ENCODE measurements at places on chromosomes 16 and 17. TPM values are rescaled to one million over a fixed set of nuclear protein-coding genes. Genes with fewer than 3 reads are reported as not detected.

The P2RX5 gene
- 55.3 TPM for polyA plus RNA-seq

The C1QL1 gene
- polyA plus RNA-seq = 1.4 TPM

The COIL gene
- 8.3 TPM for polyA plus RNA-seq

The CPHXL2 gene
- not detected for polyA plus RNA-seq

The NTN1 gene
- 1.2 TPM for polyA plus RNA-seq

GRCh38 chr17:36195434-36196130 is 976 bp downstream of the CCL3L1 start:
- H3K27ac ChIP-seq = no peak overlapping the region
- no peak for DNase-seq
- H3K4me3 ChIP-seq = no peak overlapping the region
- H3K4me1 ChIP-seq = no peaks in the 10 kb centered on the region

DNA sequence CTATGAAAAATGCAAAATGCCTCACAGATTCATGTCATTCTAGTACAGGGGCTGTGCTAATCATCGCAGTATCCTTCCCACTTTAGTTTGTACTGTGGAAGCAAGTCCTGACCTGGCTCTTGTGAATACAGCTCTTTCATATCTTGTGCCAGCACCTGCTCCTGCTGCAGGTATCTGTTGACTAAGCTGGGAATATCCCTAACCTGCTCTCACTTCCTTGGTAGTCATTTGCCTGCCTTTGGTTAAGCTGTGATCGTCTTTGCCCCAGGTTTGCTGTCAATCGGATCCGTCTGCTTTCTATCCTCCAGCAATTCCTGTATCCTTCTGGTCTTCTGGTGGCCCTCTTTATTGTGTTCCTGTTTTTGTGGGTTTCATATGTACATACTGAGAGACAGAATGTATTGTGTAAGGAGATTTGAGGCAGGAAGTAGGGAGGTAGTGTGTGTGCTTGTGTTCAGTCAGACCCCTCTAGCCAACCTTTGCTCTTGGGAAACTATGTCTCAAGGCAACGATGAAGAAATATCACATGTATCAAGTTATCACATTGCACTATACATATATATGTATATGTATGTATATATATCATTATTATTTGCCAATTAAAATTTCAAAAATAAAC is 7.7 kb upstream of the GINS3 start:
- no peaks in the 10 kb centered on the region for H3K4me1 ChIP-seq
- no peak overlapping the region for H3K4me3 ChIP-seq
- no peaks in the 10 kb centered on the region for H3K36me3 ChIP-seq

- no peaks in the 10 kb centered on the region for H3K36me3 ChIP-seq
- H3K27ac ChIP-seq = no peak overlapping the region
- H3K4me1 ChIP-seq = no peaks in the 10 kb centered on the region
- no peaks in the 10 kb centered on the region for H3K27me3 ChIP-seq
- no peak overlapping the region for H3K4me3 ChIP-seq
Observed at GRCh38 chr16:49431591-49432290, 58.1 kb downstream of the C16orf78 start.

- no peak overlapping the region for H3K4me3 ChIP-seq
- H3K36me3 ChIP-seq = peaks cover 60% of the 10 kb centered on the region
- no peaks in the 10 kb centered on the region for H3K27me3 ChIP-seq
- H3K4me1 ChIP-seq = peaks cover 5% of the 10 kb centered on the region
Observed at GRCh38 chr17:46028374-46028773, 29.3 kb downstream of the STH start.

GRCh38 chr17:75894049-75894733 is 2.6 kb downstream of the TRIM65 start:
- peaks cover 32% of the 10 kb centered on the region for H3K4me1 ChIP-seq
- H3K36me3 ChIP-seq = peaks cover 33% of the 10 kb centered on the region
- H3K27ac ChIP-seq = peak overlapping the region; percentile 96
- no peaks in the 10 kb centered on the region for H3K27me3 ChIP-seq

DNA sequence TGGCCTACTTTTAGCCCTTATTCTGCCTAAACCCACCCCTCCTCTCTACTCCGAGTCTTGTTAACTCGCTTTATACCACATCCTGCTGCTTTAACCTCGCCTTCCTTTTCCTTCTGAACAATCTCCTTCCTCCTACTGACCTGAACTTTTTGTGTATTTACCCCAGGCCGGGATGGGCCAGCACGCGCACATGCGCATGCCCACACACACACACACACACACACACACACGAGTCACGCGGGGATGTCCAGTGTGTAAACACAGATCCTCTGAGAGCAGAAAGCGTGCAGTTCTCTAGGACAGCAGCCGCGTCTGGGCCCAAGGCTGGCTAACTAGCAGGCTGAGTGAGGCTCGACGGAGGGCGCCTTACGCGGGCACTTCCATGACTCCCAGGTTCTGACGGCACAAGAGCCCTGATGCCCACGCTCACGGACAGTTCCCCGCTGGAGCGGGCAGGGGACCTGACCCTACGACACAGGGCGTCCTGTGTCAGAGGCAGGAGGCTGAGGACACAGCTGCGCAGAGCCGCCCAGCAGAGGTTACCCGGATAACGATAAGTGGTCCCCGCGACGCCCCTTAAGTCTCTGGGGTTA is 610 bp downstream of the PIK3R5 start:
- H3K4me1 ChIP-seq = peaks cover 8% of the 10 kb centered on the region
- H3K27ac ChIP-seq = peak overlapping the region; percentile 30
- H3K4me3 ChIP-seq = peak overlapping the region; percentile 30
- no peak for DNase-seq
- H3K27me3 ChIP-seq = peaks cover 23% of the 10 kb centered on the region

- H3K27me3 ChIP-seq = peaks cover 57% of the 10 kb centered on the region
- DNase-seq = no peak
- H3K4me1 ChIP-seq = peaks cover 11% of the 10 kb centered on the region
- H3K4me3 ChIP-seq = no peak overlapping the region
Observed at GRCh38 chr17:48014595-48015111, 22.9 kb downstream of the COPZ2 start.

GRCh38 chr17:77405867-77406732 is 265.3 kb downstream of the SEC14L1 start:
- H3K36me3 ChIP-seq = no peaks in the 10 kb centered on the region
- H3K27me3 ChIP-seq = no peaks in the 10 kb centered on the region

DNA sequence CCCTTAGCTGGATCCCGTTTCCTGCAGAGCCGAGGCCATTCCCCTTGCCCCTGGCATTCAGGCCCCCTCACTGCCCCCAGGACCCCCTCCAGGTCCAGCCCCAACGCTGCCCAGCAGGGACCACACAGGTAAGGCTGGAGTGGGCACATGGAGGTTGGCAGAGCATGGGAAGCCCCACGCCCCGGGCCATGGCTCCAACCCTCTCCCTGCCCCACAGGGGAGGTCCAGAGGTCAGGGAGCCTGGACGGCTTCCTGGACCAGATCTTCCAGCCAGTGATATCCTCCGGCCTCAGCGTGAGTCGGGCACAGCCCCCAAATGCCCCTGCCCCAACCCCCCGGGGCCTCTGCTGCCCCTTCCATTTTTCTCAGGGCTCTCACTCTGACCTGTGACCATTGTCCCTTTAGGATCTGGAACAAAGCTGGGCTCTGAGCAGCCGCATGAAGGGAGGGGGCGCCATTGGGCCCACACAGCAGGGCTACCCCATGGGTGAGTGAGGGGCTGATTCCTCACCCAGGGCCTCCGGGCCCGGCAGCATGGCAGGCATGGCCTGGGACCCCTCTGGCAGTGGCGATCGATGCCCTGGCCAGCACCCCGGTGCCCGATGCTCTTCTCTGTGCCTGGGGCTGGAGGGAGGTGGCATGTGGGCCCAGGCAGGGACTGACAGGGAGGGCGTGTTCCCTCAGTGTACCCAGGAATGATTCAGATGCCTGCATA is 18.5 kb upstream of the SMIM5 start:
- DNase-seq = no peak
- H3K27ac ChIP-seq = no peak overlapping the region
- no peaks in the 10 kb centered on the region for H3K27me3 ChIP-seq
